ENCODE measurements at places on chromosomes 2 and 18.
A peak's percentile ranks its signal among the peaks of the same experiment; 100 is the strongest.

DNA sequence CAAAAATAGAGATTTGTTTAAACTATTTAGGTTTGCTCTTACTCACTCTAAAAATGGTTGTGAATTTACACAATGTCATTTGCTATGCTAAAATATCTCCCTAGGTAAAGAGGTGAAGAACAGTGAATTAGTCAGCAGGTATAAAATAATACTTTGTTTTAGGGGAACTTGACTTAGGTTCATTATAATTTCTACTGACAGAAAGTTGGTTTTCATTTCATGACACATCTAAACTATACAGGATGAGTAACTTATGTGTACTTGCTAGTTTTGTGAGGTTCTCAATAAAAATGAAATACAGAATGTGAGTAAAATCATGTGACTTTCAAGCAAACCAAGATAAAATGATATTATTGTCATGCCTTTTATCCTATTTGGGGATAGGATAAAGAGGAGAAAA lies 66.0 kb downstream of the DIS3L2 start:
- no peak for DNase-seq

- DNase-seq: peak; percentile 28
These were observed 663 bp downstream of the C2orf49 start for GRCh38 chr2:105338020-105338385.

GRCh38 chr2:240112914-240113690 lies 23.0 kb downstream of the COPS9 start:
- no peak for DNase-seq

GRCh38 chr18:76396792-76397191 lies 98.2 kb downstream of the ZNF516 start:
- no peak for DNase-seq

DNA sequence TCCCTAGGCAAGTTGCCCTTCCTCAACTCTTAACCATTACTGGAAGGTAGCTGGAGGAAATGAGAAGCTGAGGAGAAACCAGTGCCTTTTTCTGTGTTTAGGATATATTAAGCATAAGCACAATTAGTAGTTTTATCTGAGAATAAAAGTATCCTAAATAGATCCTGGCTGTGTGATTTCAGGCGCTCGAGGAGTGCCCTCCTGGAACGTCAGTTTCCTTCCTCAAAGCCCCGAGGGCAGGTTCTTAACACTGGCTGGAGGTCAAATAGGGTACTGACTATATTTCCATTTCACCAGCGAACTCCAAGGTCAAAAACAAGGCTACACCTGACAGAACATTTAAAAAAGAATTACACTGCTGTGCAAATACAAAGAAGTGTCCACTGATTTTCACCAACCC lies 1.5 kb upstream of the STON1 start:
- no peak for DNase-seq

DNA sequence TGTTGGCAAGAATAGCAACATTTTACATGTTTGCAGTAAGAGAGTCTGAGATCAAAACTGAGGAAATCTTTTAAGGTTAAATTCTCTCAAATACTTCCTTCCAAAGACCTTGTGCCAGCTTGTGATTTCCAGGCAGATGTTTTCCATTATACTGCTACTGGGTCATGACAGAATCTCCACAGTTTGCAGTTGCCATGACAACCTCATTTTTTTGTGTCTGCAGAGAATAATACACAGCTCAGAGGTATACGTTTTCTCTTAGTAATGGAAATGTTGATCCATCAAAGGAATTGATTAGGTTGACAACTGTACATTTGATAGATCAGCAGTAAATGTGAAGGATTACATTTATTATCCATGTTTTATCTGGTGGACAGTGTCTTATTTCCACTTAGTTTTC lies 29.1 kb upstream of the CSRNP3 start:
- DNase-seq: no peak

- DNase-seq: peak; percentile 93
These were observed 25.8 kb downstream of the CASP10 start for GRCh38 chr2:201208563-201209252.

DNA sequence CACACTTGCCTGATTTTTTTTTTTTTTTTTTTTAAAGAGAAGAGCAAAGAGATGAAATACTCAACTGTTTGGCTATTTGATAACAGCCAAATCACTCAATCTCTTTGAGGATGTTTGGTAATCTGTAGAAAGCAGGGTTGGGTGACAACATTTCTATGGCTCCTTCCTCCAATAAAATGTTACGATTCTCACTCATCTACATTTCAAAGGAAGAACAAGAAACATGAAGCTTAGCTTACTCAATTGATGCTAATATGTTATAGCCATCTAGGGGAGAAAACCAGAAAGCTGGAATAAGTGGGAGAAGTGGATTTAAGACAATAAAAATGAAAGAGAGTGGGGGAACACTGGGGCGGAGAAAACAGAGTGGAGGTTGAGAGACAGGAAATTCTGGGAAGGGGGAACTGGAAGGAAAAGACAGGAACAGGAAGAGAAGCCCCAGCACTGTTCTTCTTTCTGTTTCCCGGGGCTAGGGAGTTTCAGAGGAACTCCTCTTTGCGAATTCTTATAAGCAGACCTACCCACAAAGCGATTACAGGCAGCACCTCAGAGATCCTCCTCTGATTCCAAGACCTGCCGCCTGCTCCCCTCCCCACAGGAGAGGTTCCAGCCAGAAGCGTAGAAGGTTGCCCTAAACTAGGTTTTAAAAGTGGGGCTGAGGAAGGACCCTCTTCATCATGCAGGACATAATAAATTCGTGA lies 13.3 kb downstream of the ST3GAL5 start:
- peak; percentile 83 for DNase-seq

GRCh38 chr2:241003369-241003768 lies 5.0 kb downstream of the SNED1 start:
- DNase-seq: no peak

DNA sequence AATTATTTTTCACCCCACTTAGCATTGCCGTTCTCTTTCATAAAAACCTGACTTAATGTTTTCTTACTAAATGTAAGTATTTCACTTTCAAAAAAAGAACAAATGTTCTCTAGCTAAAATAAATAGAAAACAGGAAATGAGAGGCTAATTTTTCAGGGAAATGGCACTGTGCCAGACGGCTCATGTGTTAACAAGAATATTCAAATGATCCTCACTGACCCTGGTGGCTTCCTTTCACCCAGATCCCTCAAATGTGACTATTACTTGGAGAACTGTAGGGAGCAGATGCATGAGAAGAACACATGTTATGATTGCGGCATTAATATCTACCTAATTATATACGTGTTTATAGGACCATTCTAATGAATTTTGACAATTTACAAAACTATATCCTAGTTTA lies 827.7 kb downstream of the SOCS6 start:
- no peak for DNase-seq

- DNase-seq: no peak
These were observed 14.9 kb upstream of the LYPD6 start for GRCh38 chr2:149315461-149315860.

DNA sequence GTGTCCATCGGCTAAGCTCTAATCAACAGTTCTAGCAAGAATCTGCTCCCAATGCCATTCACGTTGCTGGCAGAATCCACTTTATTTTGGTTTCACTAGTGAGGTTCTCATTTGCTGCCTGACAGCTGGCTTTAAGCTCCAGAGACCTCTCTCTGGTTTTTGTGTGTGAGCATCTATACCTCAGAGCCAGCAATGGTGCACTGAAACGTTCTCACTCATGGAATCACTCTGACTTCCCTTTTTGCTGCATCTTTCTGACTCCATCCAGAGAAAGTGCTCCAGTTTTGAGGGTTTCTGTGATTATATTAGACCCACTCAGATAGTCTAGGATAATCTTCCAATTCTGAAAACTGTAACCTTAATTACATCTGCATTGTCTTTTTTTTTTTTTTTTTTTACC lies 596.6 kb downstream of the RNF144A start:
- no peak for DNase-seq

- no peak for DNase-seq
These were observed 3.5 kb downstream of the RRM2 start for GRCh38 chr2:10125842-10126631.

DNA sequence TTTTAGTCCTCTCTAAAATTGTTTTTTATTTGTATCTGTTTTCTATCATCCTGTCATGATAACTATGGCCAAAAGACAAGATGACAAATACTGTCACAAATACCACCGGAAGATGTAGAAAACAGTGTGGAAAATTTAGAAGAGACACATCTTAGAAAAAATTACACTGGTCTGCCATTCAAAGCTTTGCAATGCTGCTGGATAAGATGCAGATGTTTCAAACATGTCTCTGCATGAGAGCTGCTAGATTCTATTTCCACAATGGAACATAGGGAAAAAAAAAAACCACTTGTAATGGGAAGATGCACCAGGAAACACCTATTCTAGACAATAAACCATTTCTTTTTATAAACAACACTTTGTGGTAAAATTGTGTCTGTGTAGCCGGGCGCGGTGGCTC lies 5.8 kb upstream of the TAF1B start:
- DNase-seq: no peak

- DNase-seq: no peak
These were observed 144.4 kb downstream of the GFPT1 start for GRCh38 chr2:69242651-69243051.

DNA sequence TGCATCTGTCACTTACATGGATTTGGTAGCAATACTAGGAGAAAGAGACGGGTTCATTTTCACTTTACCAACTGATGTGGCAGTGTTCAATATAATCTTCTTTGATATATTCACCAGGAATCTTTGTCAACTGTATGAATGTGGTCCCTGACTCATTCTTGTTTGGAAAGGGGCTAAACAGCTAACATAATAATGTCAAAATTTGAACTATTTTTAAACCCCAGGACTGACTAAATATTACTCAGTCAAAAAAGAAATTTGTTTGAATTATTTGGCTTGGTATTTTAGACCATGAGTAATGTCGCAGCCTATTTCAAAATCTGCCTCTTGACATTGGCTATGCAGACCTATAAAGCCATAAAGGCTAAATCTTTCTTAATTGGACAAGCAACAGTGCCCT lies 413.7 kb upstream of the RGPD4 start:
- DNase-seq: no peak

GRCh38 chr2:120597595-120598193 lies 138.0 kb upstream of the GLI2 start:
- DNase-seq: no peak

DNA sequence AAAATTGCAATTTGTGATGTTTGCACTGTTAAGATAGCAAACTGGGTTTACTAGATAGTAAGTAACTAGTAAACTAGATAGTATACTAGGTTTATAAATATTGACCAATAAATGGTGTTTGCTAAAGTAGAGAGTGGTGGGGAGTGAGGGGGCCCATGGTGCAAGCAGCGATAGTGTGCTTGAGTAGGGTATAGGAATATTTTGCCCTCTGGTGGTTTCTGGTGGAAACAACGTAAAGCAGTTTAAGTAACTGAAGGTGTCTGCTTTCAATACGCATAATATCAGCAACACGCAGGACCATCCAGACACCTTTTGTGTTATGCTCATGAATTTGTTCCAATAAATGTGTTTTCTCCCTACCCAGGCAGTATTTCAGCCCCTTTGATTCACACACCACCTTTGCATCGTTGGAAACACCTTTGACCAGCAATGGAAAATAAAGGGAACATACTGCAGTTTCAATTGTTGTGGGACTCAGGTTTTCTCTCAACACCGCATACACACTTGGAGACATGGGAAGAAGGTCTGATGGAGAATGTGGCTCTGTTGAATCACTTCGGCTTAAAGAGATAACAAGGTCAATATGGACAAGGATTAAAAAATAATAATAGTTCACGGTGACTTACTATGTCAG lies 16.7 kb upstream of the STAT1 start:
- peak; percentile 48 for DNase-seq

DNA sequence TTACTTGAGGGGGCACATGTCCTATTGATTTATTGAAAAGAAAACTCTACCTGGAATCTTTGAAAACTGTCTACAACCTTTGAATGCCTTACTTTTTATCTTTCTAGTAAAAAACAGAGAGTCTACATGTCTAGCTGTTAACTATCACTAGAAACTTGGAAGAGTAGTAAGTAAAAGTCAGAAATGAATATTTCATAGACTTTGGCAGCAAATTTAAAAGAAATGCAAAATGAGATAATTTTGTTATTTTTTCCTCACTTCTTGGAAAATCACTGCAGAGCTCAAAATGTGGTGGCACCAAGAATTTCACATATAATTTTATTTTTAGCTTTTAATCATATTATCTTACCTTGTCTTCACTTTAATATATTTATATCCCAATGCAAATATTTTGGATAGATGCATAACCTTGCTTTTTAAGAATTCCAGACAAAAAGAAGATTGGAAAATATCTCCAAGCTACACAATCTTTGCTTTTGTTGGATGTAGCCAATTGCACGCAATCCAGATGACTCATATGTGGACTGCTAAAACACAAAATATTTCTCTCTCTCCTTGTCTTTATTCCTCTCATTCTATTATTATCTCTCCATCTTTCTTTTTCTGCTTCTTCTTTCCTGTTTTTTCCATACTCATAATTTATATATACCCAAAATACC lies 92.2 kb upstream of the DSEL start:
- no peak for DNase-seq

- DNase-seq: peak; percentile 27
These were observed 46.6 kb upstream of the ZBTB7C start for GRCh38 chr18:48455555-48456478.

- no peak for DNase-seq
These were observed 485.8 kb downstream of the STK39 start for GRCh38 chr2:167761465-167762136.

DNA sequence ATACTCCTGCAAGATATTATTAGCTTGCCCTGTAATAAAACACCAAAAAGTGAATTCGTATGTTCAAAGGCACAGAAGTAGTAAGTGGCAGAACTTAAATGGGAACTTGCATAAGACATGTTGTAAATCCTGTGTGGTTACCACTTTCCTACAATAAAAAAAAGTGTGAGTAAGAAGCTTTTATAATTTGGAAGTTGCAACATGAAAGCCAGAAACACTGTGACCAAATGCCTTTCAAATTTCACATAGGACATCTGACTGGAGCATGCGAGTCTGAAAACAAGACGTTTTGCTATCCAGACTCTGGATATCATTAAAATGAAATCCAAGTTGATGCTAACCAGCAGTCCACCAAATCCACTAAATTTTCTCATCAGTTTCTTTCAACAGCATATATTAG lies 886.2 kb upstream of the NRXN1 start:
- DNase-seq: no peak

DNA sequence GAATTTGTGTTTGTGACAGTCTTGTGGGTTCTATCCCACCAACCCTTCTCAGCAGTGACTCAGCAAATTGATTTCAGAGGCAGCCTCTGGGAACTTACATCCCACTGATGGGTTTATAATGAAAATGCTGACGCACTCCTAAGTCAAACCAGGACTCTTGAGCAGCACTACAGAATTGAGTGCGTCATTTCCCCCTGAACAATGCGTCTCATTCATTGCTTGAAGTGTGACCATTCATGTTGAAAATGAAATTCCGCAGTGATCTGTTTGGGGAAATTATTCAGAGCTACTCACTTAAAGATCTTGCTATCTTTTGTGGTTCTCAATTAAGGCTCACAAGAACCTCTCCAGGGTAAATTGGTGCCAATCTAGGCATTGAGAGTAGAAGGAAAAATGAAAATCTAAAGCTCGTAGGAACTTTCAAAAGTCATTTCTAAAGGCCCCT lies 417.7 kb upstream of the SLC14A2 start:
- DNase-seq: peak; percentile 63

Data from suppressor macrophage treated with lipopolysaccharide for 4 hours (primary cell).